ENCODE measurements at places on chromosomes 6 and 20.
A peak's percentile ranks its signal among the peaks of the same experiment; 100 is the strongest.

- no peak for DNase-seq
Observed at GRCh38 chr6:123062670-123063069, 66.6 kb downstream of the CLVS2 start.

DNA sequence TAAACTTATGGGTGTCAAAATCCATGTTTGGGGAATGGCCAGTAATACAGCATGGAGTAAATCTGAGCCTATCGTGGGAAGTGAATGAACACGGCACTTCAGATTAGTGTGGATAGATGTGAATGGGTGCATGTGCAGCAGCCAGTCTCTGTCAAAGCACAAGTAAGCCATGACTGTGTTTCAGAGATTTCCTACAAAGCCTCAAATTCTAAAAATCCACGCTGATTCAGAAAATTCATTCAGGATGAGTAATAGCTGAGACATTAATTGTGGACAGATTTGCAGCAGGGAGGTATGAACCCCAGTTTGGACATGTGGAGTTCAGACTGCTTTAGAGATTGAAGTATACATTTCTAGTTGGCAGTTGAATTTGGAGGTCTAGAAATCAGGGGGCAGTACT lies 115.1 kb downstream of the QKI start:
- no peak for DNase-seq

- DNase-seq, result no peak
Observed at GRCh38 chr20:54000262-54000661, 70.1 kb downstream of the BCAS1 start.

GRCh38 chr6:111589366-111589765 lies 16.3 kb downstream of the TRAF3IP2 start:
- DNase-seq, result no peak

GRCh38 chr6:165969184-165969583 lies 198.5 kb downstream of the TBXT start:
- DNase-seq, result no peak

- DNase-seq, result peak; percentile 96
Observed at GRCh38 chr20:45433316-45433715, 17.4 kb downstream of the PIGT start.

- DNase-seq, result no peak
Observed at GRCh38 chr20:24460712-24461111, 8.7 kb upstream of the SYNDIG1 start.

DNA sequence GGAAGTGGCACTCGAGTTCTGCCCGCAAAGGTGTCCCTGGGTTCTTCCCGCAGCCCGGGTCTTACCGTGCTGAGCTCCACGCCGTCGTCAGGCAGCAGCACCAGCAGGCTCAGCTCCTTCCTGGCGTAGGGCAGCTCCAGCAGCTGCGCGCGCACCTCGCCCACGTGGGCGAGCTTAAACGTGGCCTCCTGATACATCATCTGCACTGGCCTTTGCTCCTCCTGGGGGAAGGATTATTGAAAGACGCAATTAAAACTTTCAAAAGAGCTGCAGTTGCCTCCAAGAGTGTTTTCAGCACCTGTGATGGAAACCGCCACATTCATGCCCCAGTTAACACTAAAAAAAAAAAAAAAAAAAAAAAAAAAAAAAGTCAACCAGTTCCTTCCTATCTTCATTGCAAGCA lies 11.3 kb downstream of the SERPINB9 start:
- no peak for DNase-seq

DNA sequence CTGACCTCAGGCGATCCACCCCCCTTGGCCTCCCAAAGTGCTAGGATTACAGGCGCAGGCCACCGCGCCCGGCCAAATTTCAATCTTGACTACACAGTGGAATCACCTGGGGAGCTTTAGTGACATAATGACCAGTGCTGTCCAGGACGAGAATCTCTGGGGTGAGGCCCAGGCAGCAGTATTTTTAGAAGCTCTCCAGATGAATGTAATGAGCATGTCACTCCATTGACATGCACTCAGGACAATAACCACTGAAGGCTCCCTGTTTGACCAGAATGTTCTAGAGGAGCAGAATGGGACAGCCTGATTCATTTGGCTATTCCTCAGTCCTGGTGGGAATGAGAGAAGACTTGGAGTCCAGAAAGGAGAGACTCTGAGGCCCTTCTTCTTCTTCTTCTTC lies 39.2 kb downstream of the SRSF3 start:
- DNase-seq, result no peak

- no peak for DNase-seq
Observed at GRCh38 chr6:56906752-56907151, 48.2 kb upstream of the BEND6 start.

DNA sequence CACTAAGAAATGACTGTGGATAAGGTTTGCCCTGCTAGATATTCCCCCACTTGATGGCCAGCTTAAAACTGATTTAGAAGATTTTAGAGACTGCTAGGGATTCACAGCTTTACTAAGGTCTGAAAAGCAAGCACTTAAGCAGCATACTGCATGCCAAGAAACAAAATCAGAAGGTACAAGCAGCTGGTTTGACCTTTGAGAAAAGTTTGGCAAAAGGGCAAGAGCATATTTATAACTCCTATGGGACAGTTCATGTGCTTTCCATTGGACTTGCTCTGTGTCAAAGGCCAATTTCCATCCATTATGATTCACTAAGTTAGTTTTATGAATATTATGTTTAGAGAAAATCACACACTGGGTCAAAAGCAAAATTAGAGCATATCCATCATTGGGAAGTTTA lies 402.8 kb downstream of the PKHD1 start:
- DNase-seq, result no peak

DNA sequence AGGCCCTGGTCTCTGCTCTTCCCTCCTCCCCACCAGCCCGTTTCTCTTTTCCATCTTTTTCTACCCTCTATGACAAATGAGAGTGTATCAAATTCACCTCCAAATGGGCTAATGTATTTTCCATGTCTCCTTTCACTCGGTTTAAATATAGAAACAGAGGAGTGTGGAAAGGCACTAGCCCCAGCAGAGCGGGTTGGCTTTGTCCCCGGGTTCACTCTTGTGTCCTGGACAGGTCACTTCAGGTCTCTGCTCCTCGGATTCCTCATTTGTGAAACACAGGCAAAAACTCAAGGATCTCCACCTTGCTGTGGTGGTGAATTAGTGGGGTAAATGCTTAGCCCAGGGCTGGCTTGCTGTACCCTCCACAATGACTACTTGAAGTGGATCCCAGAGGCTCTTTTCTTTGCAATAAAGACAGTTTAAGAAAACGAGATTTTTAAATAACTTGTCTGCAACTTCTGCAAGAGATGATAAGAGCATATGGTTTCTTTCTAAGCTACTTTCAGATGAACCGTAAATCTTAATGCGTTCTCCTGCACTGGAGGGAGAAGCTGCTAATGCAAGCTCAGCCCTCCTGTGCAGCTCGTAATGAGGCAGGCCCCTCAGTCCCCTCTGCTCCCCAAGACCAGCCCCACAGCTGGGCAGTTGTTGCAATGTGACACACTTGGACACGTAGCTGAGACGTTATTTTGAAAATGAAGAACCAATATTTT lies 292.9 kb downstream of the THBS2 start:
- no peak for DNase-seq

DNA sequence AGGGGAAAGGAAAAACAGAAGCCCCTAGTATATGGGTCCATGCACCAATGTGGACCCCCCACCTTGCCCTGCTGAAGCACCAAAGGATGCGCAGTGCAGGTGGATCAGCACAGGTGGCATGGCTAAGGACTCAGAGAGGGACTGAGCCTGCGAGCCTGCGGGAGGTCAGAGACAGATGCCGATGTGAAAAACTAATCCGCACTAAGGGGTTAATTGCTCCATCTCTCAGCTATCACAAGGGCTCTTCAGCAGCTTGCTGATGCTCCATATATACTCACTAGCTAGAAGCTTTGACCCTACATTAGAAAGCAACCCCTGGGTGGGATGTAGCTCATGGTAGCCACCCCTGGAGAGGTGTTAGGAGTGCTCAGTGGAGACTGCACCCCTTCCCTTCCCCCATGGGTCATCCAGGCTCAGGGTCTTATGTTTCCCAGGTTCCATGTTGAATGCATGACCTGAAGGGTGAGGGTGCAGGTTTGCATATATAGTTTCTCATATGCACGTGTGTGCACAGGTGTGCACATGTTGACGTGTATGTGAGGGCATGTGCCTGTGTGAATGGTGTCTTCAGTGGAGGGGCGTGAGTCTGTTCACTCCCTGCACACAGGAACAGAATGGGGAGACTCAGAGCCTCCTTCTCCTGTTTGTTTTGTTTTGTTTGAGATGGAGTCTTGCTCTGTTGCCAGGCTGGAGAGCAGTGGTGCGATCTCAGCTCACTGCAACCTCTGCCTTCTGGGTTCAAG lies 13.4 kb upstream of the IP6K3 start:
- no peak for DNase-seq

DNA sequence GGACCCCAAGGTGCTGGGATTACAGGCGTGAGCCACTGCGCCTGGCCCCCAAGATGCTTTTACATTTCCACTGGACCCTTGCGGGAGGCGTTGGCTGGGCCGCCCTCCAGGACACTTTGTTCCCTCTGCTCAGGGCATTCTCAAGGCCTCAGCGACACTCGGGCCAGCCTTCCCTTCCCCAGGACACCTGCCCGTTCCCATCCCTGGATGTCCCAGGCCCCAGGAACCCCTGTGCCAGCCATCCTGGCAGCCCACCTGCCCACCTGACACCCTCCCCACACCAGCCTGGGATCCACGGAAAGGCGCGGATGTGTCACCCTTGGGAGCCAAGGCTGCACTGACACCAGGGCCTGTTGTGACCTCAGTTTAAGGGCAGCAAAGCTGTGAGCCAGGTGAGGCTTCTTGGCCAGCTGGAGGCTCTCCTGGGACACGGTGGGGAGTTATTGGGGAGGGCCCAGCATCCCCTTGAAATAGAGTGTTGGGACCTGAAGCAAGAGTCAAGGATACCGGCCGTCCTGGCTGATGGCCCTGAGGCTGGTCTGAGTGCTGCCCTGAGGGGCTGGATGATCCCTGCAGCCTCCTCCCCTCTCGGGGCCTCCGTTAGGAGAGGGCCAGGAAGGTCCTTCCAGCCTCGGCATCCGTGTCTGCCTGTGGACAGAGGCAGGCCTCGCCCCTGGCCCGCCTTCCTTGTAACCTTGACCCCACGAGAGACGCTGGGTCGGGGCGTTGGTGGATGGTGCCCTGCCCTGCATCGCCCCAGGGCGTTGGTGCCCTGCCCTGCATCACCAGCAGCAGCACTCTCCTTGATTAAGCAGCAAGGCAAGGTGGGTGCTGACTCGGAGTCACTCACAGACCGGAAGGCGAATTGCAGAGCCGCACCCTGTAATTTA lies 84.2 kb upstream of the BHLHE23 start:
- DNase-seq, result no peak

- DNase-seq, result no peak
Observed at GRCh38 chr20:34328928-34329677, 25.9 kb upstream of the AHCY start.

DNA sequence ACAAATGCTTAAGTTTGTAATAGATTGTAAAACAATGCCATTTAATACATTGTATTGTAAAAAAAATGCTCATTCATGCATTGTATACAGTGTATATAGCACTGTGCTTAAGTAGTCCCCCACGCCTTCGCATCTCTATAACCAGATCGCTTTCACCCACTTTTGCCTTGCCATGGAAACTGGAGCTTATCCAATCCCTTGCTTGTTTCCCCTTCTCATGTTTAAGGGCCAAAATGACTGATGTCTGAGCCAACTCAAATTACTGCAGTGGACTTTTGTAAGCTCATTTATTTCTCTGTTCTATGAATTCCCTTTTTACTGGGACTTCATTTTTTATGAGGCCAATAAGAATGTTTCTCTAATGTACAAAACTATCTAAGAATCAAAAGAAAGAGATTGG lies 730.9 kb upstream of the GJE1 start:
- peak; percentile 49 for DNase-seq

- no peak for DNase-seq
Observed at GRCh38 chr6:36977470-36977941, 8.5 kb downstream of the MTCH1 start.

GRCh38 chr6:31092769-31093505 lies 19.4 kb downstream of the C6orf15 start:
- no peak for DNase-seq

DNA sequence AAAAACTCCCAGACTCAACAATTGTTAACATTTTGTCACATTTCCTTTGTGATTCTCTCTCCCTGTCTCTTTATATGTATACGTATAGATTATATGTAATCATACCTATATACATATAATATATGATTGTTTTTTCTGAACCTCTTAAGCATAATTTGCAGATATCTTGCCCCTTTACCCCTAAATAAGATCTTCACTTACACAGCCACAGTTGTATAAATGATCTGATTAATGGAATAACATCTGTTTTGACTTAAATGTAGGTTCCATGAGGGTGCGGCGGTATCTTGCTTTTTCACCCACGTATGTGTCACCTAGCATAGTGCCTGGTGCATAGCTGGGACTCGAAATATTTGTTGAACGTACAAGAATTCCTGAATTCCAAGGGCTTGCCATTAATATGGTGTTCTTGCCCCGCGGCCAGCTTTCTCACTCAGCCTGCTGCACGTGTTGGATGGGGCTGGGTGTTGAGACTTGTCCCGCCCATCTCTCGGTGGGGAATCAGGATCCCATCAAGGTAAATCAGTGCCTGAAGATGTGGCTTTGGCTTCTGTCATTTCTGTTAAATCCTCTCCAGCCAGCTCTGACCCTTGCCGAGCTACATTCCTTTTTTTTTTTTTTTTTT lies 10.4 kb upstream of the MANBAL start:
- no peak for DNase-seq

GRCh38 chr6:29758761-29759160 lies 35.5 kb downstream of the HLA-F start:
- no peak for DNase-seq

DNA sequence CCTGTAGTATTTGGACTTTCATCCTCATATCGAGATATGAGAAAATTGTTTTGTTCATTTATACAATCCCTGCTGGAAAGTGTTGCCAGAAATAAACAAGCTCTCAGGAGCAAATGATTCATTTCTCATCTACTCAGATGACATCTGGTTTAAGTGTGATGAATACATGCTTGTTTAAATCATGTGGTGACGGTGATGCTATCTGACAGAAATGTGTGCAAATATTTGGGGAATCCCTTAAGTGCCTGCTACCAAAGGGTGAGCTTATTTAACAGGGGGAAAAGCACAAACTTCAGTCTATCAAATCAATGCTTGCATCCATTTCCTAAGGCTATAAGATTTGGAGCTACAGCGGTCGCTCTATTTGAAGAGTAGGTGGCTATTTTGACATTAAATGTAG lies 368.3 kb upstream of the SASH1 start:
- DNase-seq, result no peak

GRCh38 chr6:41872147-41872546 lies 23.0 kb downstream of the USP49 start:
- no peak for DNase-seq

DNA sequence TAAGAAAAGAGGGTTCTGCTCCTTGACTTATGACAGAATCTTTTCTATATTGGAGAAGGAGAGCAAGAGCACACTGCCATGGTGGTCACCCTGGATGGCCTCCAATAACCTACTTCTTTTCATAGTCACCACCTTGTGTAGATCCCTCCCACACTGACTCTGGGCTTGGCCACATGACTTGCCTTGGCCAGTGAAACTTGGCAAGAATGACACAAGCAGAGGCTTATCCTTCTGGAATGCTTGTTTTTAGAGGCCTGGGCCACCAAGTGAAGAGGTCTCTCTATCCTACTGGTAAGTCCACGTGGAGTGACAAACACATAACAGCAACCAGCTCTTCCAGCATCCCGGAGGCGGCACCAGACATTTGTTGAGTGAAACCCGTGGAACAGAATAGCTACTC lies 349.4 kb upstream of the JARID2 start:
- DNase-seq, result no peak
